ENCODE measurements at places on chromosomes 5 and 9.

GRCh38 chr5:154740957-154741356 lies 14.2 kb upstream of the LARP1 start:
- DNase-seq: no peak

DNA sequence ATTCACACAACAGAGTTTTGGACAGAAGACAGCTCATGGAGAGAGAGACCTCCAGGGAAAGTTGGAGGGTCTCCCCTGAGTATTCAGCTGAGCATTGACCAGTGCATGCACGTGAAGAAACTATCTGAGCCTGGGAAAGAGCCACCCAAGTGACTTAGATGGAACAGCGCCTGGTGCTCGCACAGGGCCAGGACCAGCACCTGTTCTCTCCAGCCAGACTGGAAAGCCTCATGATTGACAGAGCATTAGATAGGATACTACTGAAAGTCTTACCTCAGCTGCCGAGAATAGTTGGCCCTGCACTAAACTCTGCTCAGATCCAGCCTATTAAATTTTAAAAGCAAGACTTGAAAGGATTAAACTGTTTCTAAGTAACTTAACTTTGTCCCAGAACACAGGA lies 28.3 kb upstream of the NEURL1B start:
- DNase-seq: no peak

DNA sequence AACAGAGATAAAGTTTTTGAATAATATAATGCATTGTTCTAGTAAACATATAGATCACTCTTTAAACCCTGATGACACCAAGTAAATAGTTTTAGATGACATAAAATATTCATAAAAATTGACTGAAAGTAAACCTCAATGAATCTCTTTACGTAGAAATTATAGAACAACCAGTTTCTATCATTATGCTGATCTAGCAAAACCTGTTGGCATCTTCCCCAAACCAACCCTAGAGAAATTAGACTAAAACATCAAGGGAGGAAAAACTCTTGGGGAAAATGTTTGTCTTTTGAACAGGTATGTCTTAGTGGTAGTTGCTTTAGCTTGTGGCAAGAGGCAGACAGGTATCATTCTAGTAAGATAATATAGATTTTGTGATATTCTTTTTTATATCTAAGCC lies 747.0 kb upstream of the CDH6 start:
- no peak for DNase-seq

DNA sequence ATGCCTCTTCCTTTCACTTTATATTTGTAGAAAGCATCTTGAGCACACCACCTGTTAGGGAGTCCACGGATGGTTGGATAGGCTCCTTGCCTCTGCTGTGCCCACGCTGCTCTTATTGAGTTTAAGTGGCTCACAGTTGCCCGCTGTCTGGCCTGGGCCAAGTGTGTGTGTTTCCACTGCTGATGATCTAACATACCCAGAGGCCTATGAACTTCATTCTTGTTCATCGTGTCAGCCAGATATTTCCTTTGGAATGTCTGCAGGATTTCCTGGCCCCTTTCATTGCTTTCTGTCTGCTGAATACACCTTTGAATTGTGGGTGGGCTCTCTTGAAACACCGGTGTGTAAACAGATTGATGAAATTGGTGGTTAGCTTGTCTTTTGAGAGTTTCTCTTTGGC lies 46.6 kb downstream of the MVB12B start:
- DNase-seq: no peak

GRCh38 chr9:113626735-113627495 lies 163.4 kb downstream of the RGS3 start:
- DNase-seq: no peak
